ENCODE measurements at places on chromosomes 1 and 21. TPM values are rescaled to one million over a fixed set of nuclear protein-coding genes. Genes with fewer than 3 reads are reported as not detected.

CIART gene
- 5.9 TPM for total RNA-seq

DNA sequence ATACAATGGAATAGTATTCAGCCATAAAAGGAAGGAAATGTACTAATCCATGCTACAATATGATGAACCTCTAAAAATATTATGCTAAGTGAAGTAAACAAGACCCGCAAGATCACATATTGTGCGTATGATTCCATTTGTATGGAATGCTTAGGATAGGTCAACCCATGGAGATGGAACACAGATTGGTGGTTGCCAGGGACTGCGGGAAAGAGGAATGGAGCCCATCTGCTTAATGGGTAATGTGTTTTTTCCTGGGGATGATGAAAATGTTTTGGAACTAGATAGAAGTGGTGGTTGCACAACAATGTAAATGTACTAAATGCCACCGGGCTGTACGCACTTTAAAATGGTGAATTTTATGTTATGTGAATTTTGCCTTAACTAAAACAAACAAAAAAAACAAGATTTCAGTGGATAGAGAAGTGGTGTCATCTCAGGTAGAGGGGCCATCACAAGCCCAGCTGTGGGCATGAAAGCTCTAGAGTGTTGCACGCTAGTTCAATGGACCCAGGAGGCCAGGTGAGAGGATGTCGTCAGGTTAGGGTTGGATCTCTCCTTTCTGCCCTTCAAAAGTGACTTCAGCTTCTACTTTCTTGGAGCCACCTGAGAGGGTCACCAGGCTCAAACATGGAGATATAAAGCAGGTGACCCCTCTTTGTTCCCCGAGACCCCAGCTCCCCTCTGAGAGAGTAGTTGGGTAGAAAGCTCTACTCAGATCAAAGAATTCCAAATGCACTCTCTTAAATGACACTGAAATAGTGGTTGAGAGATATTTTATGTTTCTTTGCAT, 2.5 kb downstream of the C1orf115 start:
- no peak for DNase-seq
- no peaks in the 10 kb centered on the region for H3K36me3 ChIP-seq
- no peak overlapping the region for H3K27ac ChIP-seq
- H3K4me1 ChIP-seq: peaks cover 4% of the 10 kb centered on the region

DNA sequence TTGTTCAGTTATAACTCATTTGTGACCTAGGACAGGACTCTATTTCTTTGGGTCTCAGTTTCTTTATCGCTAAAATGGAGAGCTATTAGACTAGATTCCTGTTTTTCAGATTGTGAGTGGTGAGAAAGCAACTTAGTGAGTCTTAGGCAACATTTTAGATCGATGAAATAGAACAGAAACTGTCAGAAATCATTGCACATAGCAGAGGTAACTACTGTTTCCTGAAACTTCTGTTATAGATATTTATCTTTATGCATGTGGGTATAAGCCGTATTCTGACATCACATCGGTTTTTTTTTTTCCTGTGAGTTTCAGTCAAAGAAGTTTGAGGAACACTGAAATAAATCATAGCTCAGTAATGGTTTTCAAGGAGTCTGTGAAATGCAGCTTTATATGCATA, 42.1 kb upstream of the DNAJC6 start:
- H3K27ac ChIP-seq: no peak overlapping the region
- no peaks in the 10 kb centered on the region for H3K36me3 ChIP-seq
- DNase-seq: no peak
- peaks cover 19% of the 10 kb centered on the region for H3K4me1 ChIP-seq
- peaks cover 28% of the 10 kb centered on the region for H3K27me3 ChIP-seq

- H3K27ac ChIP-seq: peak within 1 kb of the TSS; percentile 91
- peak within 1 kb of the TSS; percentile 95 for H3K4me3 ChIP-seq
- H3K4me1 ChIP-seq: peaks cover 29% of the 10 kb centered on the region
- H3K27me3 ChIP-seq: no peaks in the 10 kb centered on the region
Measured at GRCh38 chr1:11272832-11273594, at the start of gene UBIAD1. TSS of gene UBIAD1 (plus strand) at chr1:11273198. CDS start at chr1:11273532, 334 bp downstream.

DNA sequence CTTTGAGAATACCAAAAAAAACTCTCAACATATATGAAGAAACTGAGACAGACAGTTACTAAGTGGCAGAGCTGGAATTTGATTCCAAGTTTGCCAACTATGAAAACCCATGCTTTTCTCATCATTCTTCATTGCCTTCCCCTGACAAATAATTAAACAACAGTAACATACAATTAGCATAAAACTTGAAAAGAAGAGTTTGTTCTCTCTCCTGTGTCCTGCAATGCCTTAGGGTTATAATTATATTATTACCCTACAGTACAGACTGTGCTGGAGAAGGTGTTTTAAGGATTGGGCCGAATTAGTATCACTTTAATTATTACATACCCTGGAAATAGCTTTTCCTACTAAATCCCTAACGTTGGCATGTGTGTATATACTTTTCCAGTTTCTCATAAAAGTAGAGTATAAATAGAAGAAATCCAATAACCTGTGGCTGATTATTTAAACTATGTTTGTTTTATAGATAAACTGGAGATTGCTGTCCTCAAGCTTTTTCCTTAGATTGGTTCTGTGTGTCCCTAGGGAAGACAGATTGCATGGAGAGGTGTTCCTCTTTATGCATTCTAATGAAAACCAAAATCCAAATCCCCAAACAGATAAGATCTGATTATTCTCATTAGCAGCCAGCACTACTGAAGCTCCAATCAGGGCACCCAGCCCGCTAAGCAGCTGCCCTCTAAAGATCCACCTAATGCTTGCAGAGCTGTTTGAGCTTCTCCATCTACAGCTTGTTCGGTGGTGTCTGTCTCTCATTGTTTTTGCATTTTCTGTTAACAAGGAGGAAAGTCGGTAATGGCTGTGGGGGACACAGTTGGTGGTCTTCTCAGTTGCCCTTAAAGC, 156.3 kb downstream of the TM2D1 start:
- H3K27ac ChIP-seq: no peak overlapping the region
- peaks cover 4% of the 10 kb centered on the region for H3K36me3 ChIP-seq
- H3K4me1 ChIP-seq: no peaks in the 10 kb centered on the region
- DNase-seq: no peak
- H3K27me3 ChIP-seq: no peaks in the 10 kb centered on the region

GOLT1A gene
- total RNA-seq: 0.21 TPM
